Left cardiac atrium (tissue), 4 donors: ENCODE measurements at places on chromosomes 3 and 15.
A peak's percentile ranks its signal among the peaks of the same experiment; 100 is the strongest.

DNA sequence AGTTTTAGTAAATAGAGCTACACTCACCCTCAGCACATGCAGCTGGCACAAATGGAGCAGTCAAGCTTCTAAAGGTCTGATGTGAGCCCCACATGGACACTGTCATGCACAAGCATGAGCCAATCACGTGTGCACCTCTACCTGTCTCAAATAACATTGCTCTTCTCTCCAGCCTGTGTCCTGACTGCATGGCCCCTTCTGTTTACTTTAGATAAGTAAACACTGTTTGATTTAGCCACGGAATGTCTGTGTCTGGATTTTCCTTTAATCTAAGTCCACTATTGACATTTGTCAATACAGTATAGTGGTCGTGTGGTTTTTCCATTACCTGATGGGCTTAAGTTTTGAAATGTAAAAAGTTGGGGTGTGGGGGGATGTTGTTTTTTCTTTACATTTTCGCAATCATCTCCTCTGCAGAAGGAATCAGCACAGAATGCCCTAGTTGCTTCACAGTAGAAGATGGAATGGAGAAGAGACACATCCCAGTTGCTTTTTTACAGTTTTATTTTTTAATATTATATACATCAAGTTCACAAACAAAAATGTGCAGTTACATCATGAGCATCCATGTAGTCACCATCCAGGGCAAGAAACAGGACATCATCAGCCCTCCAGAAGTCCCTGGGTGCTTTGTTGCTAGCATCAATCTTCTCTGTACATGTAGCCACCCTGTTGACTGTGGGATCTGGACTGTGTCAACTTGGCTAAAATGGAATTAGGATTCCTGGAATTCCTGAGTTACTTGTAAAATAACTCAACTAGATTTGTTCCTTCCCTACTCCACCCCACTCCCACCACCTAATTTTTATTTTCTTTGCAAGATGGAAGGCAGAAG lies 146.1 kb downstream of the UACA start:
- DNase-seq, result no peak

- DNase-seq, result no peak
Observed at GRCh38 chr3:48135552-48136495, 52.4 kb downstream of the CDC25A start.

- peak; percentile 65 for DNase-seq
Observed at GRCh38 chr15:81229586-81229985, 32.9 kb downstream of the IL16 start.

DNA sequence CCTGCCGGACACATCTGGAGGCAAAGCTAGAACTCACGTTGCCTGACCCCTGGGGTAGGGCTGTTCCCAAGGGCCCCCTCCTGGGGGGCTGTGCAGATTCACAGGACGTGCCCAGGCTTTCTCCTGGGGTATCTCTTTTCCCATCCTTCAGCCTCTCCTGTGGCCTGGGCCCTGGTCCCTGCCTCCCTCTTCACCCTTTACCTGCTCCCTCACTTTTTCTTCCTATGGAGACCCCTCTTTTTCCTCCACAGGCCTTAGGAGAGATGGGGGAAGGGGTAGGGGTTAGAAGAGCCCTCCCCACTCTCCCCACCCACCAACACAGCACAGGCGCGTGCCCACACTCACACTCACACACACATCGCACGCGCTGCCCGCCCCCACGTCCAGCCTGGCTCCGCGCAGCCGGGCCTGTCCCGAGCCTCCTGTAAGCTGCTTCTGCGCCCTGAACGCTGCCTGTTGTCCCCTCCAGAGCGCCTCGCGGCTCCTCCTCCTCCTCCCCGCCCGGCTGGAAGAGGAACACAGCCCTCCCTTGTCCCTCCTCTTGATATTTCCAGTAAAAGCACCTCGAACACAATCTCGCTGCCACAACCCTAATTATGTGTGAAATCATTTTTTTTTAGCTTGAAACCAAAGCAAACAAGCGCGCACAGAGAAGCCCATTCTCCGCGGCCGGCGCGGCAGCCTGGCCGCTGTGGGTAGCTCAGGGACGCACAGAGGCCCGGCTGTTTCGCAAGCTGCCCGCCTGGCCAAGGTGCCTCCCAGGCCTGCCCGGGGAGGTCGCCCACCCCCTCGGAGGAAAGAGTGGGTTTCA lies 33.9 kb upstream of the ACAN start:
- no peak for DNase-seq

GRCh38 chr3:126390751-126391150 lies 4.0 kb upstream of the CFAP100 start:
- no peak for DNase-seq

DNA sequence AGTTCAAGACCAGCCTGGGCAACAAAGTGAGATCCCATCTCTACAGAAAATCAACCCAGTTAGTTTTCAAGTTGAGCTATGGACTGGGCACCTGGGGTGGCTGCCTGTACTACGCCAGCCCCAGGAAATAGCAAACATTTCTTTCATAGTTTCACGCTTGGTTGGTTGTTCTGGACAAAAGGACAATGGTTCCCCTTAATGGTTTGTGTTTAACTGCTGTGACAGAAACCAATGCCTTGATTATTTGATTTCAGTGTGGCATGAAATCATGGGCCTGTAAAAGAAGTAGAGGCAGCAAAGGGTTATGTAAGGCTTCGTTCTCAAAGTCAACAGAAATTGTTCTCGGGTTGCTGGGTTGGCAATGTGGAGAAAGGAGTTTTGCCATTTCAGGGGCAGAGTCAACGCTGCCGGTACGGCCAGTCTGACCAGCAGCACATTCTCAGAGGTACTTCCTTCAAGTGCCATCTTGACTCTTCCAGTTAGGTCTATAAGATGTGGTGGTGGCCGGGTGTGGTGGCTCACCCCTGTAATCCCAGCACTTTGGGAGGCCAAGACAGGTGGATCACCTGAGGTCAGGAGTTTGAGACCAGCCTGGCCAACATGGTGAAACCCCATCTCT lies 12.7 kb downstream of the LCMT2 start:
- no peak for DNase-seq

DNA sequence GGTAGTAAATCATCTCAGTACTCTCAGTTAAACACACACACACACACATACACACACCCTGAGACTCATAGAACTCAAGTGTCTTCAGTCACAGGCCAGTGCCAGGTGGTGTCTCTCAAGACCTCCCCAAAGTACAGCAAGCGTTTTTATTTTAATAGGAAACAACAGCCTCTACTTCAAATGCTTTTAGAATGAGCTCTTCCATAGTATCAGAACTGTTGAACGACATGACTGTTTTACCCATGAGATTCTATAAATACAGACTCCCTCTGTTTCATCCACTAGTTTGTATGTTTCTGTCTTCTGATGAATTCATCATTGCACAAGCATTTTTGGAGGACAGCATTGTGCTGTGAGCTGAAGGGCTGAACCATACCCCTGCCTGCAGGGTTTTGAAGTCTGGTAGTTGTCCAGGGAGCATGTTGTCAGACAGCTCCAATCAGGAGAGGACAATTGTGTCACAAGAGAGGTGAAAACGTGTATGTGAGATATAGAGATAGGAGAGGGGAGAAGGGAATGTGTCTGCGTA lies 201.0 kb upstream of the BCL6 start:
- no peak for DNase-seq

GRCh38 chr3:45126730-45127129 lies 19.4 kb downstream of the CDCP1 start:
- DNase-seq, result no peak

DNA sequence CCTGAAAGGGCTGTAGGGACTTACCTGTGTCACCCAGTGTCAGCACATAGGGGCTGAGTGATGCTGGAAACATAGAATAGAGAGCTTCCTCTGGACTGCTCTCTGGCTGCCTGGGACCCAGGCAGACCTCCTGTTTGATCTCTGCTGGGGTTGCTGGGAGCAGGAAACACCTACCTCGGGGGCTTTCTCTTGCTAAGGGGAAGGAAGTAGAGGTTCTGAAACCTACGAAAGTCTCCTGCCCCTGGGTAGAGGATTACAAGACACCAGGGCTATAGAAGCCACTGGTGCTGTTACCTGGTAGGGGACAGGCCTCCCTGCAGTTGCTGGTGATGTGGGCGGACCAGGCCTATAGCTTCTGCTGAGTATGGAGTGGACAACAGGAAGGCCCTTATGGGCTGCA lies 81.7 kb downstream of the DHX30 start:
- no peak for DNase-seq

- DNase-seq, result no peak
Observed at GRCh38 chr3:85603378-85603777, 644.6 kb downstream of the CADM2 start.

DNA sequence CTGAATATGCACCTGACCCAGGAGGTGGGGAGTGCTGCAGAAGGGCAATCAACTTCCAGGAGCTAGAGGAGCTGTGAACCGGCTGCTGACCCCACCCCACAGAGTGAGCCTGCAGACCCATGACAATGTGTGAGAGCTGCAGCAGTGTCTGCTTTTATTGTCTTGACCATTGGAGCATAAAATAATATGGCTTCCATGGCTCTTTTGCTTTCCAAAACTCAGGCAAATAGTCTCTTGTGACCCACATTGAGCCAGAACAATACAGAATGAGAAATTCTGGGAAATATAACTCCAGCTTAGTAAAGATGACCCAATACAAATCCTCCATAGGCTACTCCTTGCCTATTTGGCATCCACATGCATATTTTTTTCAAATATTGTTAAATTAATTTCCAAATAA lies 309.6 kb downstream of the PYDC2 start:
- DNase-seq, result no peak

GRCh38 chr3:196208942-196209695 lies 2.1 kb downstream of the ZDHHC19 start:
- no peak for DNase-seq

DNA sequence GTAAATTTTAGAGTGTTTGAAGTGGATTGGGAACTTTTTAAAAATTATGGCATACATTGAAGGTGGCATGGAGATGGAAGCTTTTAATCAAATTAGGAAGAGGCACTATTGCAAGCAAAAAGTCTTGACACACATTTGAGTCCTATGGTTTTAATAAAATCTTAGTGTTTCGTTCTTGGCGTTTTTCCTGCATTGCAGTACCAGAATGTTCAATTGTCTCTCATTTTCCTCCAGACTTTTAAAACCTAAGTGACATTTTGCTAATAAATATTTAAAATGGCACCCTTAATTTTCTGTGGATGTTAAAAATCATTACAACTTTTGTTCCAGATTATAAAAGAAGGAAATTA lies 2.2 kb downstream of the TGFBR2 start:
- DNase-seq, result no peak

DNA sequence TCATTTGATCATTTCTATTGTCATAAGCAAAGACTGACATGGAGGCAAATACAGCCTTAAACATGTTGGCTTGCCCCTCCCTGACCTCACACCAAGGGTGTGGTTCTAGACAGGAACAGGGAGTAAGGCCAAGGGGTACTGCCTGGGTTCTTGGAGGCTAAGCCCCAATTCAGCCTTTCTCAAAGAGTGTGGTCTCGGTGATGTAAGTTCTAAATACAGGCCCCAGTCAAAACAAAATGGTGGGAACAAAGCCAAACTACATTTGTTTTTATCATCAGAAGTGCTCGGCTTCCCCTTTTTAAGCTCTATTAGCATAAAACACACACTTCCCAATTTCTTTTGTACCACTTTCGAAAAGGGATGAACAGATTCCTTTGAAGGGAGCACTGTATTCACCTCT lies 129.5 kb downstream of the ATP8B4 start:
- no peak for DNase-seq

DNA sequence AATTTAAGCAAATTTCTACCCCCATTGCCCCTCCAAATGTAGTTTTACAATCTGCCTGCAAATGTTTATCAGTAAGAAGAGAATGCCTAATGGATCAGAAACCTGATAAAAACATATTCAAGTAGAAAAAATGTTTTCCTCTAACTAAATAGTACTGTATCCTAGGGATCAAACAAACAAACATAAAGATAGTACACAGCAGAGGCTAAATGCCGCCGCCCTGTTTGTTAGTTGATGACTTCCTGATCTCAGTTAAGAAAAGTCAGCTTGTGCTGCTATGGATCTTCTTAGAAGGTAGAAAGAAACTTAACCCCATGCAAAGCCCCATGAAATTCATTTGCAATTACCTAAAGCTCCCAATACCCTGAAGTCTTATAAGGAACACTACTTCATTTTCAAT lies 387.3 kb upstream of the THBS1 start:
- no peak for DNase-seq

- DNase-seq, result peak; percentile 51
Observed at GRCh38 chr3:114093596-114093995, 37.1 kb downstream of the QTRT2 start.

- DNase-seq, result no peak
Observed at GRCh38 chr3:67094167-67094566, 96.1 kb downstream of the KBTBD8 start.

DNA sequence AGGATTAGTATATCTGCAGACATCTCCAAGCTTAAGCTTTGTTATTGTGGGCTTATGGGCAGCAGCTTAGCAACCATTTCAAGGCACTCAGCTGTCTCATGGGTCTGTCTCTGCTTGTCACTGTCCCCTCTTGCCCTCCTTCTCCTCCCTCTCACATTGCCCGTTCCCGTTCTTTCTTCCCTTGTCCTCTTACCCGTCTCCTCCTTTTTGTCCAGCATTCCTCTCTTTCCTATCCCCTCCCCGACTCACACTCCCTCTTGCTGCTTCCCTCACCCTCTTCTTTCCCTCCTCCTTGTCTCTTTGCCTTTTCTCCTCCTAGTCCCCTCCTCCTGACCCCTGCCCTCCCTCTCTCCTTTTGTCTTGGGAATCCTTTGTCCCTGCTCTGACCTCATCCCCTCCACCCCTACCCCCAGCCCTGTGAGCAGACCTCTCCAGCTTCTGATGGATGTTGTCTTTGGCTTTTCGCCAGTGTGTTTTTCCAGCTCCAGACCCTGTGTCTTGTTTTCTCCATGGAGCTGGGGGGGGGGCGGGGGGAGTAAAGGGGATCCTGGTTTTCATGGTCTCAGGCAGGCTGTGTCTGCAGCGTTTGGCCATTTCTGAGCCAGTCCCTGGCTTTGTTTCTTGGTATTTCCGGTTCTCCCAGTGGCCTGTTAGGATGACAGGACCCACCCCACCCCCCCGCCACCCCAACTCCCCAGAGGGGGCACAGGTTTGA lies 47.9 kb upstream of the TRAK1 start:
- DNase-seq, result peak; percentile 72

DNA sequence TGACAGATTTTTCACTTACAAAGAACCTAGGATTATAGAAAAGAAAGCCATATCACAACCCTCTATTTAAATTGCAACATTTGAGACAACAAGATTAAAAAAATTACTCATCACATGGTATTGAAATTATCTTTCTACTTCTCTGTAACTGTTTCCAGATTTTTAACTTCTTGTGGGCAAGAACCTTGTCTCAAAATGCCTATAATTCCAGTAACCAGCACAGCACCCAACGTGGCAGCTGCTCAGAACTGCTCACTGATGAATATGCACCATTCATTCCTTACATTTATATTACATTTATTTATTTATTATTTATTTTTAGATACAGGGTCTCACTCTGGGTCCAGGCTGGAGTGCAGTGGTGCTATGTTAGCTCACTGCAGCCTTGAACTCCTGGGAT lies 216.1 kb downstream of the THRB start:
- DNase-seq, result no peak

GRCh38 chr3:194996746-194997145 lies 274.2 kb downstream of the XXYLT1 start:
- no peak for DNase-seq
